Peyer's patch (tissue), 4 donors: ENCODE measurements at places on chromosomes 5 and 9. TPM values are rescaled to one million over a fixed set of nuclear protein-coding genes. Genes with fewer than 3 reads are reported as not detected.

SLC34A1 gene
- total RNA-seq, result not detected

LRRC26 gene
- 14.5 TPM for total RNA-seq

GRCh38 chr9:114155995-114156656 is 789 bp downstream of the COL27A1 start:
- H3K27ac ChIP-seq, result peak overlapping the region; percentile 26
- H3K4me3 ChIP-seq, result peak overlapping the region; percentile 69
- peaks cover 12% of the 10 kb centered on the region for H3K27me3 ChIP-seq
- no peaks in the 10 kb centered on the region for H3K36me3 ChIP-seq
- DNase-seq, result no peak

GNPDA1 gene
- 25.7 TPM for total RNA-seq
